ENCODE measurements at places on chromosomes 1 and 21.

- DNase-seq = no peak
Measured at GRCh38 chr1:181541947-181542346, 58.6 kb downstream of the CACNA1E start.

DNA sequence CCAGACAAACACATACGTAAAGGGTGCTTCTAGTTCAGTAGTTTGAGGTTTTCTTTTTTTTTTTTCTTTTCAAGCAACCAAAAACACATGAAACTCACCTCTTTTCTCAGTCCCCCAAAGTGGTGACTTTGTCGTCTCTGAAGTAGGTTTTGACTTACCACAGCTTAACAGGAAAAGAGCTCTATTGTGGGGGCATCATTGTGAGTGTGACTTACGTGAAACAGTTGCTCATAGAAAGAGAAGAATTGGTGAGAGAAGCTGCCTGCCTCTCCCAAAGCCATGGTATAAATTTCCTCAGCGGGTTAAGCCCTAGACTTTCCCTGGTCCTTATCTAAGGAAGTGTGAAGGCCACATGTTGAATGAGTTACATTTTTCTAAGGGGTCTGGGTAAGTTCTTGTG, 11.9 kb downstream of the FASLG start:
- no peak for DNase-seq

GRCh38 chr21:14857529-14857928, 207.3 kb downstream of the NRIP1 start:
- no peak for DNase-seq

GRCh38 chr1:116203181-116203723, 92.1 kb downstream of the MAB21L3 start:
- DNase-seq = no peak

DNA sequence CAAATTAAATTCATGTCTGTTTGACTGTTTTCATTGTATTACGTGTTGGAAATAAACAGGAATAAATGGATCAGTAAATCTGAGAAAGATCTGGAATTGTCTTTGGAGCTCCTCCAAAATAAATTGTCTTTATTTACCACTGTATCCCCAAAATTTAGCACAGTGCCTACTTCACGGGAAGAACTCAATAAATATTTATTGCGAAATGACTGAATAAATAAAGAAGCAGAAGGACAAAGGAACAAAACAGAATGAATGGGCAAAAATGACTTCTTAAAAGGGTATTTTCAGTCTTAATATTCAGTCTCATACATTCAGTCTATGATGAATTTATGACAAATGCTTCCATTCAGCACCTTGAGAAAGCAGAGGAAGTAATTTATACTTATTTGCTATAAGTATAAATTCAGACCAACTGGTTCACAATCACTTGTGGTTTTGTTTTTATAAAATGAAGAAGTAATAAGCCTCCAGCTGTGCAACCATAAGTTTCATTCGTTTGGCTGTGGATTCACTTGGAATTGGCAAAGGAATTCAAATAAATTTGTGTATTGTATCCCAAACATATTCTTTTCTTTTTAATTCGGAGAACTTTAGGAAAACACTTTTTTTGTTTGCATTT, 19.2 kb upstream of the PRKAA2 start:
- DNase-seq = no peak

DNA sequence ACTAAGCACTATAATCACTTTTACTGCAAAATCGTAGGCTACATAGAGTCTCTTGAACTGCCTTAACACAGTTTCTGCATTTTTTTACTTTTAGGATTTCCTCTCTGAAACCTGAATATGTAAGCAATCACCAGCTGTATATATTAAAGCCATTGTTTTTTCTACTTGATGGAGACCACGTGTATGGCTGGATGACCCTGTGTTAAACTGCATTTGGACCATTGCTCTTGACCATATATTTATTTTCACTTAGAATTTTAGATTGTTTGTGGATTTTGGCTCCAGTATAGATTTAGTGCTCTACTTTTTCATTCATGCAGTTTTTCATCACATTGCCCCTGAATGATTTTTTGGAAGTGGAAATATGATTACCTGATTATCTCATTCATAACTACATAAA, 320.5 kb upstream of the SGIP1 start:
- no peak for DNase-seq
